ENCODE measurements at places on chromosomes 16 and 17. TPM values are rescaled to one million over a fixed set of nuclear protein-coding genes. Genes with fewer than 3 reads are reported as not detected.

DNA sequence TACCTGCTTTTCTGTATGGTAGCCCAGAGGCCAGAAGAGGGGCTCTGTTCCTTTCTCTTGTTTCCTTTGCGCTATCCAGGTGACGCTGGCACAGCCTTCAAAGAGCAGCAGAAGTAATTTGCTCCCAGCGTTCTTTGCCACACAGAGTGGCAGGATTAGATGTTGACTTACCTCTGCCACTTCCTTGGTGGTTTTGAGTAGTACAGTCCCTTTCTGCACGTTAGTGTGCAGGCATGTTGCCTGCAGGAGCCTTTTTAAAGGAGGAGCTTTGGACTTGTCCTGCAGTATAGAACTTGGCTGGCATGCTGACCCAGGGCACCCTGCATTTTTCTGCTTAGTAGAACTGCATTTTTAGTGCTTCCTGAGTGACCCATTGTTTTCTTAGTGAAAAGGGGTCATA, at the start of gene ABCC11:
Gene ABCC11 (minus strand): TSS at position 229 of the 400 bp plus-strand sequence. CDS start 15,618 bp downstream, outside the sequence.
- no peak within 1 kb of the TSS for H3K27ac ChIP-seq
- H3K36me3 ChIP-seq, result peaks cover 8% of the 10 kb centered on the region
- peaks cover 37% of the 10 kb centered on the region for H3K4me1 ChIP-seq
- no peak within 1 kb of the TSS for H3K4me3 ChIP-seq

DNA sequence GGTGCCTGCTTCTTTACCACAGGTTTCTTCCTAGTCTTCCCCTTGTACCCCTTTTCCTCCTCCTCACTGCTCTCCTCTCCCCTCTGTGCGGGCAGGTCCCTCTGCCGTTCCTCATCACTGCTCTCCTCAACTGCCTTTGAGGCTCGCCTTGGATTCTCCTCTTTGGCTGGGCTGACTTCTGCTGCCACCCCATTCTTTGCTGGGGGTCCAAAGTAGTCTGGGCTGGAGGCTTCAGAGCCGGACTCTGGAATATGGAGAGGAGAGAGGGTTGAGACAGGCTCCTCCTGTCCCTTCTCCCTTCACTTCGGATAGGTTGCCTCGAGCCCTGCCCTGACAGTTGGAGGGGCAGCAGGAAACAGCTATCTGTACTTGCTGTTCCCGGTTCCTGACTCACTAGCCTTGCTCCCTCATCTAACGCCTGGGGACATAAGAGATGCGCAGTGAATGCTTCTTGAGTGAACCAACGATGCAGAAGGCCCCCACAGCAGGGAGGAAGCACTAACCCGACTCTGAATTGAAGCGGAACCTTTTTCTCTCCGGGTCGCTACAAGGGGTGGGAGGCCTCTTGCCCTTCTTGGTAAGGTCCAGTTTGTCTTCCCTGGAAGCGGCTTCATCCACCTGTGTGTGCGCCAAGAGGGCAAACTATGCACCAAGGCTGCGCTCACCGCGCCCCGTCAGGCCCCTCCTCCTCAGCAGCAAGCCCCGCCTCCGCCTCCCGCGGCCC, 655 bp downstream of the HIRIP3 start:
- peaks cover 52% of the 10 kb centered on the region for H3K36me3 ChIP-seq
- DNase-seq, result peak; percentile 70
- peak overlapping the region; percentile 98 for H3K4me3 ChIP-seq

DNA sequence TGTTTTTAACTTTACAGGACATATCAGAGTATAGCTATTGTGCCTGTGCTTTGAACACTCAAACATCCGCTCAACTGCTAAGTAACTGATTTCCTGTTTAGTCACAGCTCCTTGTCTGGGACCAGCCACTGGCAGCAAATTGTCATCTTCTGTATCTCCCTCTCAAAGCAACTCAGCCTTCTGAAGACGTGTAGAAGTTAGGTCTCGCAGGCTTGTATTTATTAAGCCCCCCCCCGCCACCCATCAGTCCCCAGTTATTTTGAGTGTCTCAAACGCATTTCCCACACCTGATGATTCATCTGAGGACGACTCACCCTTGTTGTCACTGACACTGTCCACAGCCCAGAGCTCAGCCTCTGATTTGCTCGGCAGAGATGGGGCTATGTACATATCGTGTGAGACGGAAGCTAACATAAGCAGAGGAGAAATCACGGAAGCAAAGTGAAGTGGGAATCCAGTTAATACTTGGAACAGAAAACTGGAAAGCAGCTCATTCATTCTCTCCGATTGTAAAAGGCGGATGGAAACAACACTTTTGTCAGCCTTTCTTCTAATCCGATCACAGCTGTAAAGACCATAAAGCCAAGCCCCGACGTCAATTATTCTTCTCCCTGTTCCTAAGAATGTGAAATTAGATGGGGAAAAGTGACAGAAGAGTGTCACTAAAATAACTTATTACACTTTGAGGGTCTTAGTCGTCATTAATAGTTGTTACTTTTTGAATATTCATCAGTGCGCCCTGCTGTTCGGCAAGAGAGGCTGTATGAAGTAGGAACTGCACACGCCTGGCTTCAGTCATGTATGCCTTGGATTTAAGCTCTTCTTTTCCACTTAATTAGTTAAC, 64.2 kb downstream of the PITPNC1 start:
- H3K27ac ChIP-seq, result peak overlapping the region; percentile 98
- DNase-seq, result peak; percentile 65
- H3K4me1 ChIP-seq, result peaks cover 51% of the 10 kb centered on the region
- H3K4me3 ChIP-seq, result peak overlapping the region; percentile 82
- no peaks in the 10 kb centered on the region for H3K27me3 ChIP-seq

GRCh38 chr16:67674851-67675578, 8.4 kb downstream of the C16orf86 start:
- no peak for DNase-seq
- no peak overlapping the region for H3K4me3 ChIP-seq
- no peaks in the 10 kb centered on the region for H3K4me1 ChIP-seq
- H3K36me3 ChIP-seq, result no peaks in the 10 kb centered on the region

DNA sequence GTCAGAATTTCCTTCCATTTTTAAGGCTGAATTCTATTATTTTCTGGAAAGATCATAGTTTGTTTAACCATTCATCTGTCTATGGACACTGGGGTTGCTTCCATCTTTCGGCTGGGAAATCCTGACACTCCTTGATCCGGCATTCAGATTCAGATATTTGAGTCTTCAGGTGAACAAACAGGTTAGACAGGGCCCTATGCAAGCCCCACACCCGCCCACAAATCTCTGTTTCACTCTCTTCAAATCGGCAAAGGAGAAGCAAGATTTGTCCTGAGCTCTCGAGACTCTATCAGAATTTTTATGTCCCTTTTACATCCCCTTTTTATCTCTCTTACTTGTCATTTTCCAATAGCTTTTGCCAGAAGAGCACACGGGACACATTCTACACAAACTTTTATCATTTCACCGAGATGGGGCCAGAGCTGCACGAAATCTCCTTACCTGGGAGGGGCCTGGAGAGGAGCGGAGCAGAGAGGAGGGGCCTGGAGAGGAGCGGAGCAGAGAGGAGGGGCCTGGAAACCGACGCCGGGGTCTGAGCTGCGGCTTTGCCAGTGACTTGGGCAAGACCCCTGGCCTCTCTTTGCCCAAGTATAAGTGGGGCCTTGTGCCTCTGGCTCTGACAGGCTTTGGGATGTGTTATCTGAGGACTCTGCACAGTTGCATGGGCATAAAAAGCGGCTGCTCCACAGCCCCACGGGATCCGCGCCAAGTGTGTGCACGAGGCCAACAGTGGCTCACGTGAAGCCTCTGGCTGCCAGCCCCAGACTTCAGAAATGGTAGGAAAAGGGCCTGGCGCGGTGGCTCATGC, 54.3 kb upstream of the RBFOX3 start:
- H3K4me3 ChIP-seq, result no peak overlapping the region
- DNase-seq, result no peak
- H3K27ac ChIP-seq, result no peak overlapping the region
- peaks cover 18% of the 10 kb centered on the region for H3K27me3 ChIP-seq

Gene SMIM22
- total RNA-seq, result not detected

DNA sequence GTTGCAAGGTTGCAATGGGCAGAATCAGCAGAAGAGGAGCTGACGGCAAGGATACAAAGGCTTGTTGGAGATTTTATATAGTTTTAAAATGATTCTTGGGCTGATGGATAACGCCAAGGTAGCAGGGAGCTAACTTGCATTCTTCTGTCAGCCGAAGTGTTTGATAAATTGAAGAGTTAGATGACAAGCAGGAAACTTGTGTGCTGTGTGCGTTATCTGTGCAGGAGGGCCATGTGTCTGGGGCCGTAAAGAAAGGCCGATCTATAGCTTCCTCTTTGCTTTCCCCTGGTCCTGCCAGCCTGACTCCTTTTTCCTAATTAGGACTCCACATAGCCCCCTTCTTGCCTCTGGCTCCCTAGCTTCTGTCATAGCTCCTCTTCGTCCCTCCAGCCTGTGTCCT, 6.7 kb upstream of the WWOX start:
- no peaks in the 10 kb centered on the region for H3K4me1 ChIP-seq
- H3K4me3 ChIP-seq, result no peak overlapping the region
- H3K27me3 ChIP-seq, result peaks cover 10% of the 10 kb centered on the region
- no peak for DNase-seq

- no peak overlapping the region for H3K27ac ChIP-seq
- no peak overlapping the region for H3K4me3 ChIP-seq
- no peaks in the 10 kb centered on the region for H3K4me1 ChIP-seq
- DNase-seq, result no peak
- H3K36me3 ChIP-seq, result no peaks in the 10 kb centered on the region
Observed at GRCh38 chr17:61617330-61617729, 26.3 kb upstream of the NACA2 start.

- peaks cover 9% of the 10 kb centered on the region for H3K27me3 ChIP-seq
- no peak overlapping the region for H3K4me3 ChIP-seq
- H3K4me1 ChIP-seq, result peaks cover 6% of the 10 kb centered on the region
- DNase-seq, result no peak
Observed at GRCh38 chr16:11634312-11634711, 33.9 kb upstream of the SNN start.

Gene HS3ST6
- not detected for total RNA-seq

Gene NTN1
- total RNA-seq, result 0.34 TPM

- no peak for DNase-seq
- no peaks in the 10 kb centered on the region for H3K4me1 ChIP-seq
- H3K36me3 ChIP-seq, result no peaks in the 10 kb centered on the region
- H3K27me3 ChIP-seq, result peaks cover 36% of the 10 kb centered on the region
- H3K27ac ChIP-seq, result no peak within 1 kb of the TSS
Observed at GRCh38 chr16:89200124-89200849, at the start of gene SLC22A31. SLC22A31 (minus strand) TSS chr16:89200537; CDS start chr16:89200501, 36 bp downstream.

DNA sequence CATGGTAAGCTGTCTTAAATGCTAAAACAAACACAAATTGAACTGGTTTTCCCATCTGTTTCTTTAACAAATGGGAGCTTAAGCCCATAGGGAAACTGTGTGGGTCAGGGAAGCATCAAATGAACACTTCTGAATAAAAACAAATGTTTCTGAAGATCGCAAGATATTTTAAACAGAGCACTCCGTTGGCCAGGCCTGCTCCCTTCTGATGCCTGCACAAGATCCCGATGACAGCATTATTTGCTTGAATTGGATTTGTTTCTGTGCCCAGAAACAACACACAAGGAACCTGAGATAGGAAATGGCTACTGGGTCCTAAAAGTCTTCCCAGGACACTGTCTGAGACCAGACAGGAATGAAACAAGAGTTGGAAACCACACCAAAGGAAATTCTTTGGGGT, 425.8 kb upstream of the ZFHX3 start:
- no peak overlapping the region for H3K27ac ChIP-seq
- DNase-seq, result no peak
- H3K4me3 ChIP-seq, result no peak overlapping the region
- H3K4me1 ChIP-seq, result no peaks in the 10 kb centered on the region

DNA sequence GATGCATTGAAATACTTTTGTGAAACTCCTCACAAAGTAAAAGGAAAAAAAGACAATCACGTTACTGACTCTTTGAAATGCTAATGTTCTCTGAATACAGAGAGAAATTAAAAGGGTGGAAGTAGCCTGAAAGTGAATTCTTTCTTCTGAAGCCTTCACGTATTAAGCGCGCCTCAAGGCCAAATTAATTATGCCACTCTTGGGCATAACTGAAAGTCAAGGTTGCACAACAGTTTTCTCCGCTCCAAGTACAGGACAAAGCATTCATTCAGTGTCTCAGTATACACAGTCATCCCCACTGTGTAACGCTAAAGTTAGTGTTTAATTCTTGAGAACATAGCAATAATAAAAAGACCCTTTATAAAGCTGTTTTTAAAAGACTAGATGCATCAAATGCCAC, 21.5 kb downstream of the PARN start:
- H3K27me3 ChIP-seq, result no peaks in the 10 kb centered on the region
- peaks cover 2% of the 10 kb centered on the region for H3K4me1 ChIP-seq
- no peak overlapping the region for H3K4me3 ChIP-seq
- DNase-seq, result no peak
- H3K36me3 ChIP-seq, result peaks cover 28% of the 10 kb centered on the region

DNA sequence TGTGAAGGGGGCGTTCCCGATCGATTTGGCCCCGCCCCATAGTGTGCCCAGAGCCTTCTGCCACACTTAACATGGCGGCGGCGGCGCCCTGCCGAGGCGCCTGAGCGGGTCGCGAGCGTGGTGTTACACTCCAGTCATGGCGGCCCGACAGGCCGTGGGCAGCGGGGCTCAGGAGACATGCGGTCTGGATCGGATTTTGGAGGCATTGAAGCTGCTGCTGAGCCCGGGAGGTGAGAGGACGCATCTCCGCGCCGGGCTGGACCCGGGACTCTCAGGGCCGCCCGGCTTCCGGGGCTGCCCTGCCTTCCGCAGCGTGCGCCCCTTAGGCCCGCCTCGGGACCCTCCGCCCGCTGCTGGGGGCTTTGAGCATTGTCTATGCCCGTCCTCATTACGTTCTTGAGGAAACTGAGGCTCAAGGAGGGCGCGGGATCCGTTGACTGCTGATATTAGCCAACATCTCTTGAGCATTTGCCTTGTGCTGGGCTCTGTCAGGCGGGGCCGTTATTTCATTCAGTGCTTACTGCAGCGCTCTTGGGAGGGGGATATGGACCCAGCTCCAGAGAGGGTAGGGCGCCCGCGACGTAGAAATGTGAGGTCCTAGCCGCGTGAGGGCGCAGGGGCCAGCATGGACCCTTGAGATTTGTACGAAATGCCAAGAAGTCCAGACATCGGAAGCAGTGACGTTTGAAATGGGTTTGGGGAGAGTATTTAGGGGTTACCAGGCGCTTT, at the start of gene TANGO6:
Gene TANGO6 (plus strand): TSS at position 50 of the 729 bp plus-strand sequence. CDS start 87 bp downstream, at position 137.
- no peaks in the 10 kb centered on the region for H3K27me3 ChIP-seq
- peak; percentile 87 for DNase-seq
- peaks cover 2% of the 10 kb centered on the region for H3K36me3 ChIP-seq
- H3K27ac ChIP-seq, result peak within 1 kb of the TSS; percentile 94

DNA sequence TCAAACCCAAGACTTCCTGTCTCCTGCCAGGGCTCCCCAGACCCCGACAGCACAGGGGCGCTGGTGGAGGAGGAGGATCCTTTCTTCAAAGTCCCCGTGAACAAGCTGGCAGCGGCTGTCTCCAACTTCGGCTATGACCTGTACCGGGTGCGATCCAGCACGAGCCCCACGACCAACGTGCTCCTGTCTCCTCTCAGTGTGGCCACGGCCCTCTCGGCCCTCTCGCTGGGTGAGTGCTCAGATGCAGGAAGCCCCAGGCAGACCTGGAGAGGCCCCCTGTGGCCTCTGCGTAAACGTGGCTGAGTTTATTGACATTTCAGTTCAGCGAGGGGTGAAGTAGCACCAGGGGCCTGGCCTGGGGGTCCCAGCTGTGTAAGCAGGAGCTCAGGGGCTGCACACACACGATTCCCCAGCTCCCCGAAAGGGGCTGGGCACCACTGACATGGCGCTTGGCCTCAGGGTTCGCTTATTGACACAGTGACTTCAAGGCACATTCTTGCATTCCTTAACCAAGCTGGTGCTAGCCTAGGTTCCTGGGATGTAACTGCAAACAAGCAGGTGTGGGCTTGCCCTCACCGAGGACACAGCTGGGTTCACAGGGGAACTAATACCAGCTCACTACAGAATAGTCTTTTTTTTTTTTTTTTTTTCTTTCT, 8.1 kb downstream of the SERPINF1 start:
- DNase-seq, result no peak
- H3K36me3 ChIP-seq, result peaks cover 5% of the 10 kb centered on the region
- no peak overlapping the region for H3K27ac ChIP-seq

Gene NPIPB8
- 0.70 TPM for total RNA-seq

All from activated T-helper 1 cell treated with anti-CD3 and anti-CD28 coated beads, Interleukin-12 subunit alpha, Interleukin-12 subunit beta, Interleukin-2, Interleukin-4 antibody, amounts not matched to agents 30 ng/mL and 10 ng/mL and 1 ng/mL, durations not matched to agents 14 hours and 24 hours and 36 hours (primary cell).